ENCODE measurements at places on chromosomes 2 and 18.

DNA sequence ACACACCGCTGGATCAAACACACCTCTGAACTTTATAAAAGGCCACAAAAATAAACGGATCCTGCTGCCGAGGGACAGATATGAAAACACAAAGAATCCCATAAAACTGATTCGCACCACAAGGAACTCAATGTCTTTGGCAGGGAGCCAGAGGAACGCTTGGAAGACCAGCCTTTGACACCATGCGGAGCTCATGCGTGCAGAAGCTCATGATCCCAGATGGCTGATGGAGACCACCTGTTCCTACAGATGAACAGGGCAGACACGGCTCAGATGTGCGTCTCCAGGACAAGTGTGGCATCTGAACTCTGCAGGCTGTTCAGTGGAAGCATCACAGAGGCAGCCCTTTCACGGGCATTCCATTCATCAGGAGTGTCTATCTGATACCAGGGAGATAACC, 24.9 kb downstream of the COPS9 start:
- DNase-seq, result no peak

GRCh38 chr2:2422621-2423020, 91.5 kb upstream of the MYT1L start:
- no peak for DNase-seq

- DNase-seq, result no peak
Observed at GRCh38 chr2:232225429-232225828, 153.1 kb upstream of the ALPP start.

DNA sequence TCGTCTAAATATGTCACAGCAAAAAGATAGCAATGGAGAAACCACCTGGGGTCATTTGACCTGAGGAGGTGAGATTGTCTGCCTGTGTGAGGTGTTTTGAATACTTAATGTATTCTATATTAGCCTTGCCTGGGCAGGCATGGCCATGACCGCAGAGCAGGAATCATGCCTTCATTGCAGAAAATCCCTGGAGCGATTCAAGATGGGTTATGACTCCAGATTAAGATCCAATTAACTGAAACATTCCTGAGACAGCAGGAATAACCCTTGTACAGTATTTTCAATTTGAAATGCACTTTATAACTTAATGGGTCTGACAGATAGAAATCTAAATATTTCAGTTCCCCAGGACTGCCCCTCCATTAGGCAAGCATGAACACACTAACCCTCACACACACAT, 227.3 kb upstream of the RAB6C start:
- peak; percentile 70 for DNase-seq

DNA sequence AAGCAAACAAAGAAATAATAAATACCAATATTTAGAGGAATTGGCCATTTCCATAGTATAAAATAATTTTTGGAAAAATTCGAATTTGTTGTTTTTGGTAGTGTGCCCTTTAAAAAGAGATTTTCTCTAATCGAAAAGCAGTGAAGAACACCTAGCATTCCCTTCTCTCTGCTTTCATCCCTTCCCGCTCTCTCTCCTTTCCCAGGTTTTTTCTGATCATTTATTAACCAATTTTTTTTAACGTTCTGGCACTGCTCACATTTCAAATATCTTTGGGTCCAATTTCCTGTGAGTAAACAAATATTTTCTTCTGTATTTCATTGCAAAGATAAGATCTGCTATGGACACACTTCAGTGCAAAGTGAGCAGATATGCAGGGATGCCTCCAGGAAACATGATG, 101.2 kb downstream of the ZNF407 start:
- no peak for DNase-seq

- no peak for DNase-seq
Observed at GRCh38 chr2:232576995-232577394, 26.5 kb downstream of the EIF4E2 start.

- no peak for DNase-seq
Observed at GRCh38 chr2:76391678-76392077, 681.0 kb upstream of the GCFC2 start.

GRCh38 chr2:230697676-230698075, 15.0 kb upstream of the CAB39 start:
- no peak for DNase-seq

DNA sequence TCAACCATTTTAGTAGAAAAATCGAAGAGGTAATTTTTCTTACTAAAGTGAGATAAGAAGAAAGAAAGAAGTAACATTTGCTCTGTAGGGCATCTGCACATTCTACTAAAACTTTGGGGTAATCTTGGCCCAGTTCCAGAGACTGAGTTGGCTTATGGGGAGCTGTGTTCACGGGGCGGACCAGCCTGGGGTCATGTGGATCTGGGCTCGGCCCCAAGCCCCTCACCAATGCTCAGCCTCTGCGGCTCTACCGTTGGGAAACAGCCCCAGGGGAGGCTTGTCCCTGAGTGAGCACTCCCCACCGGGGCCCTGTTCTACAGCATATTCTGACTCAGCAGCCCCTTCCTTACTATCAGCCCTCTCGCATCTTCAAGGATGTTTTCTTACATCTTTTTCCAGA, 132.3 kb downstream of the RTP5 start:
- no peak for DNase-seq

DNA sequence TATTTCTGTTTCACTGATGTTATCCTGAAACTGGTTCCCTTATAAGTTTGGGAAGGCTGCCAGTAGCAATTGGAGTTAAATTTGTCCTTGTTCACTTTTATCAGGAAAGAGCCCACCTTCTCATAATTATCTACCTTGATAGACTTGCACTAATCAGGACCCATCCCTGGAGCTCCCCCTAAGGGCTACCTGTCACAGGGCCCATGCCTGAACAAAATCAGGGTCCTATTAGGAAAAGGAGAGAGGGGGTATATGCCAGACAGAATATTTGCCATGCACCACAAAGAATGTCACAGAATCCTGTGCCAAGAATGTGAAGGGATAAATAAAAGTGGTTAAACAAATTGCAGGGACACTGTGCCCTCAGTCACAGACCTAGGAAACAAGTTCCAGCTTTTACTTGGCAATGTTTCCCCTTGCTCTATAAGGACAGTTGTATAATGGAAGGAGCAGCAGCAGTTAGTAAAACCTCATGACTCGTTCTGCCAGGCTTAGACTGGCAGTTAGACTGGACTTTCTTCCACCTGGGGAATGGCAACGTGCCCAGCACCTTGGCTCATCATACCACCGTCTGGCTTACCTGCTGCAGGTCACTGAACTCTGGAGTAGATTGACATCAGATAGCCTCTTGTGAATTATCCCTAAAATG, 32.3 kb upstream of the VWC2L start:
- no peak for DNase-seq

DNA sequence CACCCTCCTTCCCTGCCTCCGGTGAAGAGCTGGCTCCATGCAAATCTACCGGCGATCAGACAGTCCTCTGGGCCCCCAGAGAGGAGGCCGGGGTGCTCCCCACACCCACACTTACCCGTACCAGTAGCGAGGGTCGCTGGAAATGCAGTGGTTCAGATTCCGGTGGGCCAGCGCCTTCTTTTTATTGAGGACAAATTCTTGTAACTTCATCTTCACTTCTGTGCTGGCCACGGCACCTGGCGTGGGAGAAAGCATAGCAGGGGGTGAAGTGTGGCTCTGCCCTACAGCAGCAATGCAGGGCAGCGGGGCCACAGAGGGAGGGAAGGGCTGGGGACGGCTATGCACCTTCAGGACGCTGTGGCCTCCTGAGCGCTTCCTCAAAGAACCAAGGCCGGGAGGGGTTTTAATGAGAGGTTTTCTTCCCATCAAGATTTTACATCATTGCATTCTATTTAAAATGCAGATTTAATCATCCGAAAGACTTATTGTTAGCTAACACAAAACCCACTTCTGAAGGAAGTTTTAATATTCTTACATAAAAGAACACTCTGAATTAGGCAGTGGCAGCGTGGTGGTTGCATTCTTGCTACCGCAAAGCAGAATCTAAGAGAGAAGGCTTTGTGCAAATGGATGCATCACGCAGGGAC, 237.0 kb downstream of the HDAC4 start:
- no peak for DNase-seq

- no peak for DNase-seq
Observed at GRCh38 chr2:119475857-119476244, 44.2 kb downstream of the TMEM37 start.

DNA sequence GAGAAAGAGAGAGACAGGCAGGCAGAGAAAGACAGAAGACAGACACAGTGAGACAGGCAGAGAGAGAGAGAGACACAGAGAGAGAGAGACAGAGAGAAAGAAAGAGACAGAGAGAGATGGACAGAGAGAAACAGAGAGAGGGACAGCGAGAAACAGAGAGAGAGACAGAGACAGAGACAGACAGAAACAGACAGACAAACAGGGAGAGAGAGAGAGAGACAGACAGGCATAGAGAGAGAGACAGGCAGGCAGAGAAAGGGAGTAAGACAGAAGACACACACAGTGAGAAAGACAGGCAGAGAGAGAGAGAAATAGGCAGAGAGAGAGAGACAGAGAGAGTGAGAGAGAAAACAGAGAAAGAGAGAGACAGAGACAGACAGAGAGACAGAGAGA, 105.3 kb upstream of the ANKRD30BL start:
- no peak for DNase-seq

DNA sequence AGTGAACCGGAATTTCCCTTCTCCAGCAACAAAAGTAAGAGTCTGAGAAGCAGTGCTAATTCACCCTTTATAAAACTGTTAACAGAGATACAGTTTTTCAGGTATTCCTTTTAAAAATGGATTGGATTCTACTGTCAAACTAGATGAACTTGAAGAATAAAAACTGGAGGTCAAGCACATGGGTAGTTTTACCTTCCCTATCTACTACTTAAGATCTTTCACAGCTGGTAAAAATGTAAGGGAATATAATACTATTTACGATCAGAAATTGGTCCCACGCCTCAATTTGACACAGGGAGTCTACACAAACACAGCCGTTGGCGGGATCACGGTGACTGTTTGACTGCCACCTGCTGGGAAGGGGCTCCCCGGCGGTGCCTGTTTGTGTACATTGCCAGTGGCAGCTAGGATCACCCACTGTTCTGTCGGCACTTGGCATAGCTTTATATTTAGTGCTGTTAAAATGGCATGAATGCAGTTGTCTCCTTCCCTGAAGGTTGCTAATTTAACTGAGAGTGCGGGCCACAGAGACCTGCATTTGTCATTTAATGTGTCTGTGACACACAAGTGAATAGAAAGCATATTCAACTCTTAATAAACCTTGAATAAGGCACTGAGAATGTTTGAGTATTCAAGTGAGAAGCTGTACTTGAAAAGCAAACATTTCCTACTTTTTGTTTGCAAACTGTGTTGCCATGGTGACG, 59.5 kb downstream of the ABCG8 start:
- DNase-seq, result no peak

GRCh38 chr2:238021327-238021726, 39.5 kb upstream of the SCLY start:
- DNase-seq, result no peak

GRCh38 chr18:11398625-11399024, 210.8 kb upstream of the SLC35G4 start:
- no peak for DNase-seq

- no peak for DNase-seq
Observed at GRCh38 chr2:12727641-12728040, 10.9 kb downstream of the TRIB2 start.

GRCh38 chr2:38886063-38886462, 3.6 kb upstream of the ARHGEF33 start:
- no peak for DNase-seq

GRCh38 chr2:146939991-146940685, 904.7 kb upstream of the ACVR2A start:
- no peak for DNase-seq

- DNase-seq, result no peak
Observed at GRCh38 chr18:22063102-22063501, 106.3 kb upstream of the GATA6 start.

DNA sequence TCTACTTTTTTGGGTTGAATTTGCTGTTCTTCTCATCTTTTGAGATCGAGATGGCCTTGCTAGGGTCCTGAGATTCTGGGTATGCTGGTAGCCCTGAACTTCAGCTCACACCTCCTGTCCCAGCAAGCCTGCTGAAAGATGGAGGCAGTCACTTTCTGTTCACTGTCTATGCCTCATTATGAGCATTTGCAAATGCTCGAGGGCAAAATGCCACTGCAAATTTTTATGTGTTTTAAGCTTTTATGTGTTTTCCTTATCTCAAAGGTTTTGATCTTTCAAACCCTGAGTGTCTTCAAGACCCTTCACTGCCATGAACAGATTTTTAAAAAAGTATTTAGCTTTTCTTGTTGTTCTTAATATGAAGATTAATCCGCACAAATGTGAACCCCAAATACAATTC, 766.7 kb upstream of the HS6ST1 start:
- no peak for DNase-seq

DNA sequence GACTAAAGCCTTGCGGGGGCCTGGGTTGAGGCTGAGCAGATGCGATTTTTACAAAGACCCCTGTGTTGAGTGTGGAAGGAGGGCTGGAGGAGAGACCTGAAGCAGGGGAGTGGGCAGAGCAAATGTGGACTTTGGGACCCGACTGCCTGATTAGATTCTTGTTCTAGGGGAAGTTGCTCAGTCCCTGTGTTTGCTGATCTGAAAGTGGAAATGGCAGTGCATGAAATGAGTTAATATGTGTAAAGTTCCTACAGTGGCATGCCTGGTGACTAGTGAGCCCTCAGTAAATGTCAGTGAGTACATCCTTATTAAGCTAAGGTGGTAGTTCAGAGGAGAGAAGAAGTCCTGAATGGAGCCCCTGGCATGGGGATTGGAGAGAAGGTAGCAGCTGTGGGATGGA, 52.3 kb downstream of the ARMC9 start:
- no peak for DNase-seq

Measured in NCI-H526 (cell line).